ENCODE measurements at places on chromosomes 4 and X. TPM values are rescaled to one million over a fixed set of nuclear protein-coding genes. Genes with fewer than 3 reads are reported as not detected.

FAM241A gene
- 10.5 TPM for total RNA-seq

SMIM31 gene
- total RNA-seq, result not detected

TKTL2 gene
- not detected for total RNA-seq

TXK gene
- 0.11 TPM for total RNA-seq

SPANXD gene
- not detected for total RNA-seq

NPY2R gene
- total RNA-seq, result not detected

TCEAL8 gene
- total RNA-seq, result 32.6 TPM

FAT1 gene
- 0.08 TPM for total RNA-seq

DMD gene
- total RNA-seq, result 61.4 TPM

SMAD1 gene
- 57.4 TPM for total RNA-seq

DMRTC1B gene
- total RNA-seq, result not detected

TENM3 gene
- total RNA-seq, result not detected

AKAP4 gene
- not detected for total RNA-seq

S100G gene
- total RNA-seq, result not detected

SULT1B1 gene
- not detected for total RNA-seq

MMRN1 gene
- not detected for total RNA-seq

FRG1 gene
- total RNA-seq, result 70.9 TPM

LAMP2 gene
- total RNA-seq, result 39.6 TPM

MAGEA9B gene
- total RNA-seq, result not detected

LRP2BP gene
- total RNA-seq, result 1.4 TPM

RBPJ gene
- total RNA-seq, result 61.1 TPM

TBX22 gene
- not detected for total RNA-seq

CXCL5 gene
- total RNA-seq, result not detected

PNPLA4 gene
- total RNA-seq, result 10.7 TPM

ZFP92 gene
- not detected for total RNA-seq

POLN gene
- 3.5 TPM for total RNA-seq

MTTP gene
- total RNA-seq, result 0.77 TPM

NLGN4X gene
- 0.15 TPM for total RNA-seq

EDNRA gene
- not detected for total RNA-seq

PABPC1L2B gene
- not detected for total RNA-seq

NLRP2B gene
- not detected for total RNA-seq

ASB12 gene
- 0.51 TPM for total RNA-seq

DKK2 gene
- total RNA-seq, result not detected

MAGEB3 gene
- total RNA-seq, result not detected

TLR1 gene
- 6.0 TPM for total RNA-seq

CLIC2 gene
- total RNA-seq, result not detected

TRIM61 gene
- 5.2 TPM for total RNA-seq

TLR10 gene
- total RNA-seq, result 19.5 TPM

CDX4 gene
- total RNA-seq, result not detected

VEGFC gene
- total RNA-seq, result not detected

KCTD8 gene
- not detected for total RNA-seq

TEX11 gene
- total RNA-seq, result not detected

INPP4B gene
- total RNA-seq, result not detected

SPARCL1 gene
- not detected for total RNA-seq

LUZP4 gene
- total RNA-seq, result not detected

MCF2 gene
- not detected for total RNA-seq

GAGE12F gene
- not detected for total RNA-seq

CLNK gene
- total RNA-seq, result 2.0 TPM

Data from OCI-LY7 (cell line).